ENCODE measurements at places on chromosomes 7 and 10. TPM values are rescaled to one million over a fixed set of nuclear protein-coding genes. Genes with fewer than 3 reads are reported as not detected.

GRCh38 chr7:37201876-37202198 lies 246.8 kb downstream of the ELMO1 start:
- DNase-seq, result no peak

The TMEM229A gene
- not detected for total RNA-seq

The STEAP1B gene
- not detected for total RNA-seq

DNA sequence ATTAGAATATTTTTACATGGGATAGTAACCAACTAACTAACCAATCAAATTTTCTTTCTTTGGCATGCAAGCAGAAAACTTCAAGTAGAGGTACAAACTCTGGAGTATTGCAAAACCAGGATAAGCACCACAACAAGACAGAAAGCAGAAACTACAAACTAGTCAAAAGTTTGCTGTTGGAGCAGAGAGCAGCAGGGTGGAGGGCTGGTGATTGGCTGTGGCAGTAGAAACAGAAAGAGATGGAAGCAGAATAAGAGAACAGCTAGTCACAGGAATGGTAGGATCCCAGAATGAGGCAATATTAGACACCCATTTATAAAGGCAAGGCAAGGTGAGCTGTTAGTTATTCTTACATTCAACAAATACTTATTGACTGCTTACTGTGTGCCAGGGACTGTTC lies 6.8 kb upstream of the MACC1 start:
- DNase-seq, result no peak

The SLC29A4 gene
- 4.0 TPM for total RNA-seq

The KNDC1 gene
- not detected for total RNA-seq

GRCh38 chr7:29328811-29329210 lies 134.2 kb downstream of the CHN2 start:
- DNase-seq, result no peak

The HBP1 gene
- total RNA-seq, result 65.8 TPM

DNA sequence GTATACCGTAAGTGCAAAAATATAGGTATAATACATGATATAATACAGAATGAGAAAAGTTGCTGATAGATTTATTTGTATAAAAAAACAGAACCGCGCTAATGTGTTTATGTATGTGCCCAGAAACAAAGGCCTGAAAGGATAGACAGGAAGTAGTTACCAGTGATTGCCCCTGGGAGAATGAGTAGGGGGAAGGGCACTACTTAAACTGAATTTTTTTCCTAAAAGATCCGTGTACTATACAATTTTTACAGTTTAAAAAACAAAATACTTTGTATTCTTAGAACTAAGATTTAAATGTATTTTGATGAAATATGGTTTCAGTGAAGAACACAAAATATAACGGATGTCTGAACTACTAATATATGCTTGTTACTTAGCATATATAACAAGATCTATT lies 2.9 kb downstream of the IPMK start:
- DNase-seq, result no peak

The HOXA7 gene
- not detected for total RNA-seq

DNA sequence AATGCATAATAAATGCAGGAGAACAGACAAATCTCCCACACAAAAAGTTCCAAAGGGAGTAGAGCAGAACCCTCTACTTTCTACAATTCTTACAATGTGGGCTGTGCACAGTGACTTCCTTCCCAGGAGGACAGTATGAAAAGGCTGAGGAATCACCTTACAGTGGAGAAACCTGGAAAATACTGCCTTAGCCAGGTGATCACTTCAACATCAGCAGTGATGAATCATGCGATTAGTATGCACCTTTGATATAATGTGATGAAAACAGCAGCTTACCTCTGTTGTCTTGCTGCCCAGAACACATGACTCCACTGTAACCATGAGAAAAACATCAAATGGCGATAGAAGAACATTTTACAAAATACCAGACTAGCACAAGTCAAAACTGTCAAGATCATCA lies 329.7 kb upstream of the POM121L12 start:
- no peak for DNase-seq

DNA sequence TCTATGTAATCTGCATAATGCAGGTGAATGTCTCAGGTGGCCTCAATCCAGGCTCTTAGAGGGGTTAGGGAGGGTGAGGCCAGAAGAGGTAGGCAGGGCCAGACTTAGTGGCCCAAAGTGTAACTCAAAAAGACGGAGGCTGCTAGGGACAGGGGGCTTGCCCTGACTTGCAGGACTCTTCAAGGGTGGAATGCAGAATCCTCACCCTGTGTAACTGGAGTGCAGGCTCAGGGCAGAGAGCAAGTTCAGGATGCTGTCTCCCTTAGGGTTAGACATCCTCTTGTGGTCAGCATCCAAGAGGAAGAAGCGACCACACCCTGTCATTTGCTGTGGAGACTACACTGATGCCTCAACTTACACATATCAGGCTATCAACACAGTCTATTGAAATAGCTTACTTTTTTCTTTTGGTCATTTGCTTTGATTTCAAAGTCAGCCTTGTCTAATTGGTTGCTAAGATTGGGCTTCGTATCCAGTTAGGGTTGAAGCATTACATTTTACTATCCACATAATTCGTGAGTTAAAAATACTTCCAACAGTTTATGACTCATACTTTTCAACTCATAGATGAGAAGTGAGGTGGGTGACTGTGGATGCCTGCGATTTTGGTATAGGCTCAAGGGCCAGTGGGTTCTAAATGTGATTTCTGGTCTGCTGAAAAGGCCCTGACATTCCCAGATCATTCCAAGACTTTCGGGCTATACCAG lies 563.6 kb downstream of the SUGCT start:
- DNase-seq, result no peak

- DNase-seq, result no peak
These were observed 270.1 kb upstream of the FZD1 start for GRCh38 chr7:90994121-90994520.

DNA sequence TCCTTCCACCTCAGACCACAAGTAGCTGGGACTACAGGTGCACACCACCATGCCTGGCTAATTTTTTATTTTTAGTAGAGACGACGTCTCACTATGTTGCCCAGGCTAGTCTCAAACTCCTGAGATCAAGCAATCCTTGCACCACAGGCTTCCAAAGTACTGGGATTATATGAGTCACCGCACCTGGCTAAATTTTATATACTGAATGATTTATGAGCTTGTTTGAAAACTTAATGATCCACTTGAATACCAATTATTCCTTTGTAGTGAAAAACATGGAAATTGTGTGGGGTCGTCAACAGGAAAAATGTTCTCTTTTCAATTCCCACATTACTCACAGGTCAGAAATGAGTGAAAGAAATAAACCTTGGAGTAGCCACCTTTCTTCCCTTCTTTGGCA lies 31.3 kb downstream of the RAPGEF5 start:
- DNase-seq, result no peak

- DNase-seq, result no peak
These were observed 3.5 kb upstream of the AKR1D1 start for GRCh38 chr7:138072726-138073125.

The GARIN1A gene
- total RNA-seq, result 1.8 TPM

DNA sequence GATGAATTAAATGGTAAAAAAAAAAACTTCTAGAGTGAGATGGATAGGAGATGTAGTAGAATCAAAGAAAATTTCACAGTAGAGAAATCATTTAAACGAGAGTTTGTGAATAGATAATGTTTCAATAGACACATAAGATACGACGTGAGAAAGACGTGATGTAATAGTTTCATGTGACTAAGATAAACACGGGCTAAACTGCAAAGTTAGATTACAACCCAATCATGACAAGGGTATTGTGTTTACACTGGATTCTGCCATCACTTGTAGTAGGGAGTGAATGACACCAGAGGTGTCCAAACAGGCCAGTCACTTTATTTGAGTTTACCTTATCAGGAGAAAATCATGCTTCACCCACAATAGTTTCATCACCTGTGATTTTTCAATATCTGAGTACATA lies 21.6 kb downstream of the SEMA3D start:
- DNase-seq, result no peak

- no peak for DNase-seq
These were observed 47.5 kb downstream of the ACSM6 start for GRCh38 chr10:95241533-95241932.

GRCh38 chr7:139777133-139777891 lies 486 bp downstream of the HIPK2 start:
- peak; percentile 80 for DNase-seq

Data from Right ventricle myocardium inferior (tissue), 1 donor.